Retinal pigment epithelial cell (primary cell): ENCODE measurements at places on chromosomes 6 and 20.

- DNase-seq = peak; percentile 15
Observed at GRCh38 chr20:16615199-16615598, 42.0 kb upstream of the KIF16B start.

DNA sequence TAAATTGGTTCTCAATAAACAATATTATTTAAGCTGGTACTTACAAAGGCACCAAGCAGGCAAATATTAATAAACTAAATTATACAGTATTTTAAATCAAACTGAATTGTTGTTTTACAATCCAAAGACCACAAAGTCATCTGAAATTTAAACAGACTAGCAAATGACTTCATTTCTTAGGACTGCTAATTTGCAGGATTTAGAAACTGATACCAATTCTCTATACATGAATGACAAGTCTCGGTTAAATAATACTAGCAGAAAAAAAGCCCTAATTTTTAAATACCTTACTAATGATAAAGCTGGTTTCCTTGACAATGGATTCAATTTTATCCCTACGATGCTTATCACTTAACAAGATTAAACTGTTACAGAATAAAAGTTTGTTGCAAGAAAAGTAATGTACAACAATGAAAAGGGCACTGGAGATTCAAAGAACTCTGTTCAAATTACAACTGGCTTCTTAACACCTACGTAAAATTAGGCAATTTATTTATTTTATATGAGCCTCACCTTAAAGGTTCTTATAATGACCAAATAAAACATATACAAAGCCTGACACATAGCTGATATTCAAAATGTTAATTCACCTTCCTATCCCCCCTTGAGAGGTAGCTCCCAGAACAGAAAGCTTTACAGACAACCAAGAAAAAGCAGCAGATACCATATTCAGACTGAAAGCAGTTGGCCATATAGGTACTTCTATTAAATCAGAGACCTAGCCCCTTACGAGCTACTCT, 33.1 kb downstream of the HBS1L start:
- DNase-seq = no peak

DNA sequence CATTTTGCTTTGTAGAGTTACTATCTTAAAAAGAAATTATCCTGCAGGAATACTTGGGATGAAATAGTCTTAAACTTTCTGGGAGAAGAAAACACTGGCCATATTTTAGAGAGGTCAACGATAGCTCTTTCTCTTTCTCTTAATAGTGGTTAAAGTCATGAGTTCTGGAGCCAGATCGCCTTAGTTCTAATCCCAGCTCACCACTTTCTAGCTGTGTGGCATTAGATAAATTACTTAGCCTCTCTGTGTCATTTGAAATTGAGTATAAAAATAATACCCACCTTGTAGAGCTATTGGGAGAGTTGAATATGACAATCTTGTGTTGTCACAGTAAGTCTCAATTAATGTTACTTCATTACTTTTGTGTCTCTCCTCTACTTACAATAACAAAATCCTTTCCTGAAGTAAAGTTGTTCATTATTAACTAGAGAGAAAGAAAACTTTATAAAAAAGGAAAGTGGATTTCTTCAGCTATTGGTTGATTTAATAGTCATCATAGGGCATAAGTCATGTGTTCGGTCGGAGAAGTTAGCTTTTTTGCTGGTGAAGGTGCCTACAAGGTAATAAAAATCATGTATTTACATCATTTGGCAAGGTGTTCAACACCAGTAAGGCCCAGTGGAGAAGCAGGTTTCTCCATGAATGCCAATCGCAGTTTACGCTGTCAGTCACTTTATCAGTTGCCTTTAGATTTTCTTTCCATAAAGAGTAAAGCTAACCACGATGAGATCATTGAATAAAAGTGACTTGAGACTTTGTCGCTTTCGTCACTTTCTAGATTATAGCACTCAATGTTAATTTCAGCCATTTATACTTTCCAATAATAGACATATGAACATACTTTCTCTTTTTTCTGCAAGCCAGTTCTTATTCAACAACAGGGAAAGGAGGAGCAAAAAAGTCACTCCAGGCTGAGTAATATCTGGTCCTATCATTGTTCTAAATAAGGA, 2.0 kb downstream of the NEDD9 start:
- no peak for DNase-seq

- DNase-seq = no peak
Observed at GRCh38 chr6:141472162-141472928, 660.4 kb upstream of the GJE1 start.

GRCh38 chr20:33864324-33864963, 53.3 kb downstream of the CHMP4B start:
- no peak for DNase-seq

DNA sequence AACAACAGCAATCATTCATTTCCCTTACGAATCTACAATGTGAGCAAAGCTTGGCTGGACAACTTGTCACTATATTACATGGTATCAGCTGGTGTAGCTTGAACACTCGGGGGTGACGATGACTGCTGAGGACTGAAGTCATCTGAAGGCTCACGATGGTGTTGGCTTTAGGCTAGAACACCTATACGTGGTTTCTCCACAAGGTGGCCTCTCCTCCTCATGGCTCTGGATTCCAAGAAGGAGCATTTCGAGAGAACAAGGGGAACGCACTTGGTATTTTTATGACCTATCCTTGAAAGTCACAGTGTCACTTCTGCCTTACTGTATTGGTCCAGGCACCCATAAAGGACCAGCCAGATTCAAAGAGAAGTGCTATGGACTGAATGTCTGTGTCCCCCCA, 37.5 kb upstream of the ADGRF1 start:
- no peak for DNase-seq

DNA sequence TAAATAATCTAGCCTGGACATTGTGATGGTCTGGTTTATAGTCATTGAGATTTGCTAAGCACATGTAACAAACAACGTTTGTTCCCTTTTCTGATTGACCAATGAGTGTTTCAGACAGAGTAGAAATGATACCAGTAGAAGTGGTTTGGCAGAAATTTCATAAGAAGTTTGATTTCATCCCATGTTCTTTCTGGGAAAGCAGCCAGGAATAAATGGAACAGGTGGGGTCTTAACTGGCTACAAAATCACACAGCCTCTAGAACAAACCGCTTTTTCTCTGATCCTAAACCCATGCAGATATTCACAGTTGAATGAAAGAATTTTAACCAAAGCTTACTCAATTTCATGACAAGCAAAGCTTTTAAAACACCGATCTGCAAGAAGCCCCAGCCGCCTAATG, 227.5 kb downstream of the UST start:
- no peak for DNase-seq

DNA sequence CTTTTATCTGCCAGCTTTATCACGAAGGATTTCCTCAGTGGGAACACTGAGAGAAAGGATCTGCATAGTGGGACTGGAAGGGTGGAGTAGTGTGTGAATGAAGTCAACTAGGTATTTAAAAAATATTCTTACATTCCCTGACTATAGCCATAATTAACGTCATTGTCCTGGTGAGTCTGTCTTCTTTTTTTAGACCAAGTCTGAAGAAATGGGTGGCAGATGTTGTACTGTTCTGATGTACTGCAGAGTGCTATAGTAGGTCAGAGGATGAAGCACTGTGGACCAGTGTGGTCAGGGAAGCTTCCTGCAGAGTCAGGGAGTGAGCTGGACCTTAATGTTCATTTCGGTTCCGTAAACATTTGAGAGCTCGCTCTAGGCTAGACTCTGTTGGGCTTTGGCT, 11.9 kb downstream of the TULP4 start:
- no peak for DNase-seq

DNA sequence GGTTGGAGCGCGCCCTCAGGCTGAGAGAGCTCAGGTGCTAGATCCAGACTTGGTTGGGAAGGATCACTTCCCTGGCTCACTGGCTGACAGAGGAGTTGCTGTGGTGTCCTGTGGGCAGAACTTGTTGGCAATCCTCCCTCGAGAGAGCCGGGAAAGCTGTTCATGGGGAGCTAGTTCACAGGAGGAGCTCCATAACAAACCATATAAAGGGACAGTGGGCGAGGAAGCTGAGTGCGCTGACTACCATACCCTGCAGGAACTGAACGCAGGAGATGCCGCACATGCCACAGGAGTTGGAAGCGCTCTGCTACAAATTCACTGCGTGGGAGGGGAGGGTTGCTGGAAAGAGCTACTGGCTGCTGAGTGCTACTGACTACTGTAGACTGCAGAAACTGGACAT, 243.2 kb downstream of the OGFRL1 start:
- DNase-seq = no peak

- no peak for DNase-seq
Observed at GRCh38 chr6:28980852-28981430, 24.2 kb downstream of the ZNF311 start.

- DNase-seq = no peak
Observed at GRCh38 chr6:28658475-28659249, 133.0 kb downstream of the GPX5 start.

GRCh38 chr20:45117581-45117980, 2.6 kb upstream of the WFDC5 start:
- DNase-seq = no peak

- DNase-seq = no peak
Observed at GRCh38 chr6:50681213-50681824, 32.0 kb upstream of the TFAP2D start.

DNA sequence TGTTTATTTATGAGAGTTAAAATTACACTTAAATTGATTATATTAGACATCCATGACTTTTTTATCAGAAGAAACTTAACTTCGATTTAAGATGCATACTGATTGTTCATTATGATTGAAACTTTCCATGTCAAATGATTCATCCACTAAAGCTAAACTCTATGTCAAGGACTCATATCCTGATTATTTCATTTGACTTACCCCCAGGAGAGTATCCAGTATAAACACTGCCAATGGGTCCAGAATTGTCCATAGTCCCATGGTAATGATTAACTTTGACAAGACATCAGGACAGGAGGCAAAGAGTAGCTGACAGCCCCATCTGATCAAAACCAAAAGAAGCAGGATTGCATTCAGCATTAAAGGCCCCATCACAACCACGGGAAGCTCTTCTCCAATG, 709.9 kb downstream of the TFAP2A start:
- no peak for DNase-seq

GRCh38 chr6:11366183-11366933, 133.9 kb upstream of the NEDD9 start:
- no peak for DNase-seq

GRCh38 chr6:27332692-27333641, 20.9 kb upstream of the POM121L2 start:
- DNase-seq = no peak

GRCh38 chr20:46688151-46689081, 828 bp downstream of the TP53RK start:
- peak; percentile 79 for DNase-seq

GRCh38 chr6:53898026-53898795, 103.4 kb downstream of the LRRC1 start:
- DNase-seq = peak; percentile 33

DNA sequence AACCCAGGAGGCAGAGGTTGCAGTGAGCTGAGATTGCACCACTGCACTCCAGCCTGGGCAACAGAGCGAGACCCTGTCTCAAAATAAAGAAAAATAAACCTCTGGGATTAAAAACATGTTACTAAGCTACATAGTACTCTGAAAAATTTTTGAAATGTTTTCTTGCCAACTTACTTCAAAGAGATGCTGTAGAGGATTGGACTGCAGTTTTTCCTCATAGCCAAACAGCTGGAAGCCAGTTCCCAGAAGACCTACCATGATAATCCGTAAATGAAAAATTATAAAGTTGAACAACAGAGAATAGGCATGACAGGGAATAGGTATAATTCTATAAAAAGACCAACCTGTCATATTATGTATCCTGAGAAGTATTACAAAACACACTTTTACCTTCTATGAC, 48.0 kb downstream of the RARS2 start:
- DNase-seq = no peak

GRCh38 chr6:166932616-166933015, 23.7 kb downstream of the RNASET2 start:
- no peak for DNase-seq

GRCh38 chr20:58558486-58559367, 43.5 kb upstream of the APCDD1L start:
- no peak for DNase-seq

DNA sequence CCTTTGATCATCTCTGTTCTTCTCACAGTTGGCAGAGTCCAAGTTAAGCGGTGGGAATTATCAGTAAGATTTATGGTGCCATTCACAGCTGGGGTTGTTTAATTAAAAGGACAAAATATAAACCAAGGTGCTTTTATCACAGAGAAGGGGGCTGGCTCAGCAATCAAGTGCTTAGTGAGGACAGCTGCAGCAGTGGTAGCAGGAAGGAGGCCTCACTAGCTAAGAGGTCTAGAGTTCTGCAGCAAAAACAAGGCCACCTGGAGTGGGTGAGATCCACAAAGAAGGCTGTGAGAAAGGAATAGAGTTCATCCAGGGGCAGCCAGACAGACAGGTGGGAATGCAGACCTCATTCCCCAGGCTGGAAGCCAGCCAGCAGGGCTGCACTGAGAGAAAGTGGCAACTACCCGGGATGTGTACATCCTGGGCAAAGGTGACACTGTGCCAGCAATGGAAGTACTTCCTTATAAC, 37.1 kb downstream of the PIGU start:
- DNase-seq = peak; percentile 4

DNA sequence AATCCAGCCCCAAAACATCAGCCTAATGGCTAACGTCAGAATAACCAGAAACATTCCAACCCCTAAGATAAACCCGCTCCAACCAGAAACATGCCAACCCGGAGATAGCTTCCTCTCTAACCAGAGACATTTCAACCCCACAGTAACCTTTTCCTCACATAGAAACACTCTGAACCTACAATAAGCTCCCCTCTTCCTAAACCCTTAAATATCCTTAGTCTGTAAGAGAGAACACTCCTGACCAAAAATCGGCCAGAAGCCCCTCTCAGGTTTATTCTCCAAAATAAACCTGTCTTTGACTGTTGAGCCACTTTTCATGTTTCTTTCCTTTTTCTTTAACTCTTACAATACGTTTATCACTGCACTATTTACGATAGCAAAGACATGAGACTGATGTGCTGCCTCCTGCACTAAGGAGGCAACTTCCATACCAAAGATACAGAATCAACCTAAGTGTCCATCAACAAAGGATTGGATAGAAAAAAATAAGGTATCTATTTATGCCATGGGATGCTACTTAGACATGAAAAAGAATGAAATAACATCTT, 5.0 kb upstream of the GABRR2 start:
- no peak for DNase-seq

GRCh38 chr6:1312473-1313367, 822 bp downstream of the FOXQ1 start:
- DNase-seq = no peak

GRCh38 chr20:48763216-48763914, 64.4 kb downstream of the PREX1 start:
- DNase-seq = no peak

DNA sequence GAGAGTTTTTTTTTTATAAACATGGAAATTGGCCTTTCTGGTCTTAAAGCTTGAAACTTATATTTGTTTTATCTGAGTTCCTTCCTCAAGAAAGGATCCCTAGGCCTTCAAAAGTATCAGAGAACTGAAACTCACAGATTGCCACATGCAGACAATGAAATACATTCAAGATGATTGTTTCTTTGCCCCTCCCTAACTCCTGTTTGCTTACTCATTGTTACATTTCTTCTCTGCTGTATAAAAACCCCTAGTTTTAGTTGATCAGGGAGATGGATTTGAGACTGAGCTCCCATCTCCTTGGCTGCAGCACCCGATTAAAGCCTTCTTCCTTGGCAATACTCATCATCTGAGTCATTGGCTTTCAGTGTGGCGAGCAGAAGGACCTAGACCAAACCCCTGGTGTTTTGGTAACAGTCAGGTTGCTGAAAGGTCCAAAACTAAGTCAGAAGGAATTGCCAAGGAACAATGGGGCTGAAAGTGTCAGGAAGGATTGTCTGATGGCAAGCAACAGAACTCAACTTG, 132.3 kb upstream of the SULF2 start:
- no peak for DNase-seq

- no peak for DNase-seq
Observed at GRCh38 chr6:139406577-139407343, 32.3 kb upstream of the CITED2 start.

GRCh38 chr6:4028051-4028450, 50.9 kb downstream of the FAM217A start:
- DNase-seq = no peak
